ENCODE measurements at places on chromosomes 13 and 19. TPM values are rescaled to one million over a fixed set of nuclear protein-coding genes. Genes with fewer than 3 reads are reported as not detected.

DNA sequence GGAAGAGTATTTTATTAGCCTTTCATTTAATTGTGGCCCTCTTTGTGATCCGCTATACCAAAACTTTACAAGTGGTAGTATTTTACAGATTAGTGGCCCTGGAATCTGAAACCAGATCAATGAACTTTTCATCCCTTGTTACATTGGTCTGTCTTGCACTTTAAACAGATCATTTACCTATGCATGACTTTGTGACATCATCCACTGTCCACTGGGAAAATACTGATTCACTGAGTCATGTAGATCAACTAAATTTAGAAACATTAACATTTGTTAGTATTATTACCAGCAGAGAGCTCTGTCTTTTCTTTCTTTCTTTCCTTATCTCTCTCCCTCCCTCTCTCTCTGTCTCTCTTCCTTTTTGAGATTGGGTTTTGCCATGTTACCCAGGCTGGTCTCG, 17.5 kb downstream of the PCDH8 start:
- no peak for ATAC-seq

- ATAC-seq: no peak
Measured at GRCh38 chr13:90645582-90645981, 701.9 kb upstream of the MIR17HG start.

DNA sequence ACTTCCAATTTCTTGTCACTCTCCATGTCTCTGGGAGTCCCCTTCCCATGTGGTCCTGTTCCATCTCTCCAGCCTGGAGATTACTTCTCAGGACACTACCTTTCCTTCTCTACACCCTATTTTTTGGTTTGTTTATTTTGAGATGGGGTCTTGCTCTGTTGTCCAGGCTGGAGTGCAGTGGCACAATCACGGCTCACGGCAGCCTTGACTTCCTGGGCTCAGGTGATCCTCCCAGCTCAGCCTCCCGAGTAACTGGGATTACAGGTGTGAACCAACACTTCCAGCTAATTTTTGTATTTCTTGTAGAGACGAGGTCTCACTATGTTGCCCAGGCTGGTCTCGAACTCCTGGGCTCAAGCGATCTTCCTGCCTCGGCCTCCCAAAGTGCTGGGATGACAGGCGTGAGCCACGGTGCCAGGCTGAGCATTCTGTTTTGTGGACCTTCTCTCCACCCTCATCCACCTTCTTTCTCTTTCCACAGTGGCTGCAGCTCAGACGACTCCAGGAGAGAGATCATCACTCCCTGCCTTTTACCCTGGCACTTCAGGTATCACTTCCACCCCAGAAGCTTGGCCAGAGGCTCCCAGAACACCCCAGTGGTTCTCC, 644 bp downstream of the HCST start:
- ATAC-seq: no peak

DNA sequence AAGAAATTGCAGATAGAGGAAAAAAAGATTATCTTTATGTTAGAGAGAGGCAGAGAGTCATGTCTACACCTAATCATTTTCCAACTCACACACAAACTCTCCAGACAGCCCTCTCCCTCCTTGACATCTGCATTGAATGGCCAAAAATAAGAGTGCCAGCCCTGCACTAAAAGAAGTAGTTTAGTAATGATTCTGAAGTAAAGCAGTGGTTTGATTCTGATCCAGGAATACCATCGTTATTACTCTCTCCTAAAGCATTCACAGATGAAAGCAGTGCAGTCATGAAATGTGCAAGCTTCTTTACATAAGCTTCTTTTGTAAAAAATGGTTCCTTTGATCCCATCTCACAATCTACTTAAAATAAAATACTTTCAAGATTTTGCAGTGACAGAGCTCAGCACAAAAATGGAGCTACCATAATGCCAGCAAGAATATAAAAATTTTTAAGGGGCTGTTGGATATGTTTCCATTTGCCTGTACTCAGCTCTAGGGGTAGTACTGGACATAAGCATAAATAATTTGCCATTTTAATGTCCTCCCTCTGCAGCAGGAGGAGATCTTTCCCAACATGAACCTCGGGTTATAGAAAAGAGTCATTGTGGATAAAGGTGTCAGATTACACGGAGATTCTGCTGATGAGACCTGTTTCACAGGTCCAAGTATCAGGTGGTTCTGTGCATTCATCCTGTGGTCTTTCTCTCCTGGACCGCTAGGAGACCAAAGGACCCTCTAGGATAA, 406.3 kb downstream of the DCT start:
- no peak for ATAC-seq

The JAK3 gene
- total RNA-seq: 1.7 TPM
